Amniotic stem cell (primary cell): ENCODE measurements at places on chromosomes 12 and 14.

GRCh38 chr14:68621400-68622365, 171.2 kb downstream of the ZFP36L1 start:
- DNase-seq, result no peak

- no peak for DNase-seq
Measured at GRCh38 chr12:105581420-105581819, 250.9 kb downstream of the C12orf75 start.

- no peak for DNase-seq
Measured at GRCh38 chr12:54299515-54300224, 1.1 kb downstream of the NFE2 start.

GRCh38 chr14:91417120-91417982, at the start of gene CCDC88C:
Gene CCDC88C, minus strand, starts transcription at chr14:91417820. Its CDS starts 130 bp downstream, at chr14:91417690.
- DNase-seq, result no peak

GRCh38 chr14:95862243-95862642, 14.4 kb upstream of the TUNAR start:
- DNase-seq, result no peak

DNA sequence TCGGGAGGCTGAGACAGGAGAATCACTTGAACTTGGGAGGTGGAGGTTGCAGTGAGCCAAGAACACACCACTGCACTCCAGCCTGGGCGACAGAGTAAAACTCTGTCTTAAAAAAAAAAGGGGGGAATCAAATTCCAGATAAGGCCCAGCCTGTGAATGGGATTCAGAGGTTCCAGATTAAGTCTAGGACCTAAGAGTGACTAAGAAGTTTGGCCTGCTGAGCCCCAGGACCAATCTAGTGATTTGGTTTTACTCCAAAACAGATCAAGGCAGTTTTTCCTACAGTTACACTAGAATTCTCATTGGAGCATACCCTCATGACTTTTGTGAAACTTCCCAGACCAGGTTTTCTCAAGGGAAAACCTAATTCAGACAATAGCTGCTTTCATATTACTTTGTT, 22.8 kb downstream of the EXOC5 start:
- no peak for DNase-seq

GRCh38 chr12:10722502-10722904, 620 bp downstream of the YBX3 start:
- DNase-seq, result peak; percentile 43

- no peak for DNase-seq
Measured at GRCh38 chr14:34069854-34070582, 119.1 kb upstream of the EGLN3 start.

GRCh38 chr14:77746064-77746702, 14.8 kb downstream of the SNW1 start:
- no peak for DNase-seq

DNA sequence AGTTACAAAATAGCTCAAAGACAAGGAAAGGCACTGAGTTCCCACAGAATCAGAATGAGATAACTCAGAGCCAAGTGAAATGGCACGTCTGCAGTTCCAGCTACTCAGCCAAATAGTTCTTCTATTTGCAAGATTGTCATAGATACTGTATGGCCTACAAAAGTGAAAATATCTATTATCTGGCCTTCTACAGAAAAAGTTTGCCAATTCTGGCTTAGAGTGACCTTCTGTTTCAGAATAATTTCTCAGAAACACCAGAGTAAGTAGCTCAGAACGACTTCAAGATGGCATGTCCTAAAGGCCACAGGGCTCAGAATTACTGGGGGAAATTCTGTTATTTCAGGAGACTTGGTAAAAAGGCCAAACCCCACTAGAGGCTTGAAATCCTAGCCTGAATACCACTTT, 10.7 kb upstream of the RTRAF start:
- no peak for DNase-seq

DNA sequence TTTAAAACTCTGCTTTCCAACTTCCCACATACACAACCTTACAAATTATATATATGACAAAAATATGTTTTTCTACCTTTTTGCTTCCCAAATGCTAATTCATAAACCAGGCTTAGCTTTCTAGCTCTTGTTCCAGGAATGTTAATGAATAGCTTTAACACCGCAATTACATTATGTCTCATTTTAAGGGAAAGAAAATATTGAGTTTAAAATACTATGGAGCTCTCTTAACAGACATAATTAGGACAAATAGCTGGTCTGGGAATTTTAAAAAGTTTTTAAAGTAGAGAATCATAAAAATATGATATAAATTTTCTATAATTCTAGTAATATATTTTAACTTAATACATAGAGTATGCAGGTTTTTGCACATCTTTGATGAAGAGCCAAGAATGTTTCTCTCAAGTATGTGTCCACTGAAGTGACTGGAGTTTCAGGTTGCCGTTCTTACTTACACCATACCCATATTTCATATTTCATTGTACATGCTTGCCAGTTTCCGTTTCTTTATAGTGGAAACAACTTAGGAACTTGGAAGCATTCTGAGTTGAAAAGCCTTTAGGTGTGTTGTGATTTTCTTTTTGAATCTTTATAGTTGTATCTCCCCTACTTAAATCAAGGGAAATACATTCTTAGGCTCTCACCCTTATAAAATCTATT, 90.6 kb upstream of the SLCO1C1 start:
- no peak for DNase-seq

DNA sequence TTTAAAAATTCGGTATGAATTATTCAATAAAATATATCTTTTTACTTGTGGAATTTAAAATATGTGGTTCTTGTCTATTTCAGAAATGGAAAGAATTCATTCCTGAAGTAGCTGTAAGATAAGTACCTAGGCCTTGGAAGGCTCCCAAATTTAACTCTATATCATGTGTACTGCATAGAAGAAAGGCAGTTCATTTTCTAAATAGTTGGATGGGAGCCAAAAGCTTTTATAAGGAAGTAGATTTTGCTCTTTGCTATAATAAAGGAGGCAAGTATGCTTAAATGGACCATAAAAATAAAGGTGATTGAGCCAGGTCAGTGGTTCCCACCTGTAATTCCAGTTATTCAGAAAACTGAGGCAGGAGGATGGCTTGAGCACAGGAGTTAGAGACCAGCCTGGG, 187.5 kb downstream of the ATXN7L3B start:
- DNase-seq, result peak; percentile 29

DNA sequence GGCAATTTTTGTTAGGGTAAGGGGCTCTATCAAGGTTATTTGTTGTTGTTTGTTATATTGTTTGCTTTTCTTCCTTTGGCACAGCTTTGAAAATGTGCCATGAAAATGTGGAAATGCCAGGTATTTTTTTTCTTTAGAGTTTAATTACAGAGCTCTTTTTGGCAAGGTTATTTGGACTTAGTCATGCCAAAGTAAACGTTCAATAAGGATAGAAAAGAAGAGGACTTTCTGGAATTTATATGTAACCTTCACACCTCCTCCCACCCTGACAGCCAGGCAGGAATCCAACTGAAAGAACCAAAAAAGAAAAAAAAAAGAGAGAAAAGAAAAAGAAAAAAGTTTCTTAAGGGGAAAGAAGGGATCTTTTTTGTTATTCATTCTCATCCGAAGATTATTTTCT, 217.8 kb downstream of the KITLG start:
- DNase-seq, result no peak

DNA sequence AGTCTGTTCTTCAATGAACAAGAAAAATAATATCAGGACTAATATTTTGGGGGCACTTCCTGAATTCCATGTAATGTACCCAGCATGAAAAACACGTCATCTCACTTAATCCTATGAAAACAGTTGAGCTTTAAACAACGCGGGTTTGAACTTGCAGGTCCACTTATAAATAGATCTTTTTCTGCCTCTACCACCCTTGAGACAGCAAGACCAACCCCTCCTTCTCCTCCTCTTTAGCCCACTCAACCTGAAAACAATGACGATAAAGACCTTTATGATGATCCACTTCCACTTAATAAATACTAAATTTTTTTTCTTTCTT, 203.9 kb upstream of the KRR1 start:
- DNase-seq, result no peak

- no peak for DNase-seq
Measured at GRCh38 chr12:11497995-11498394, 102.6 kb upstream of the PRB2 start.

- no peak for DNase-seq
Measured at GRCh38 chr14:102917469-102918211, 4.8 kb upstream of the AMN start.

DNA sequence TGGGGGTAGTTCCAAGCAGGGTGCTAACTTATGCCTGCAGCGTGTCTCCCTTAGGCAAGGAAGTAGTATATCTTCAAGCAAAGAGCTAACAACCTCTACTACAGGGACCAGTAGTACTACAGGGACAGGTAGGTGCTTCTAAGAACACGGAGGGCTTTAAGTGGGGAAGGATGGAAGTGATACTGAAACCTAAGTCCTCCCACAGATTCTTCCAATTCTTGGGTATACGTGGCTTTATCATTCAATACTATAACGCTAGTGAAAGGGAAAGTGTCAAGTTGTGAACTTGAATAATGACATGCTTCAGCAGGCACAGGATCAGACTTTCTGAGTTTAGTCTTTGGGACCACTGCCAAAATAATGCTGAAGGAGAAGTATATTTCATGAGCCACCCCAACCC, 241.7 kb downstream of the CEP128 start:
- DNase-seq, result no peak

DNA sequence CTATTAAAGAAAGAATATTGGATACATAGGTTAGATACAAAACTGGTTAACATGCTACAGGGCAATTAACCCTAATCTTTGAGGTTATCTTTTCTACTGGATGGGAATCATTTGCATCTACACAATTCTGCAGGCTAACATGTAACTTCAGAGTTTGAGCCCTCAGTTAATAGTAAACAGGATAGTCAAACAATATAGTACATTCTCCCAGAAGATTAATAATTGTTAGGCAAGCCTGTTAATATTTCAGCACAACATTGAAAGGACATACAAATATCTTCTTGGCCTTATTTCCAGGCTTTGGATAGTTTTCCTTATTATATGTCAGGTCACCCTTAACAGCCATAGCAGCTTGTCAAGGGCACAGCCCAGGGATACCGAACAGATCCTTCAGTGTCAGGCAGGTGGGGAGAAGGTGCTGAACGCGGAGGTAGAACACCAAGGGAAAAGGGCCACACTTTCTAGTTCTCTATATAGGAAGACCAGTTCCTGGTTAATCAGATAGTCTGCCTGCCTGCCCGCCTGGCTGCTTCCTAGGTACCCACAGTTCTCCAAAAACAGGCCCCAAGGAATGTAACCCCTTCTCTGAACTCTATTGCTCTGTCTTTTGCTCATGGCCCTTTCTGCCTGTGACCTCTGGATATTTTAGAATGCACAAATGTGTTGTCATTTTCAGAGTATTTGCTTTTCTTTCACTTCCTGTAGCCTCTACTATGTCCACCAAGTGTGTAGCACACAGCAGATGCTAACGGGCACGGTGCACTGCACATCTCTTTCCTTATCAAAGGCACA, 256.0 kb downstream of the PCNX1 start:
- DNase-seq, result no peak

DNA sequence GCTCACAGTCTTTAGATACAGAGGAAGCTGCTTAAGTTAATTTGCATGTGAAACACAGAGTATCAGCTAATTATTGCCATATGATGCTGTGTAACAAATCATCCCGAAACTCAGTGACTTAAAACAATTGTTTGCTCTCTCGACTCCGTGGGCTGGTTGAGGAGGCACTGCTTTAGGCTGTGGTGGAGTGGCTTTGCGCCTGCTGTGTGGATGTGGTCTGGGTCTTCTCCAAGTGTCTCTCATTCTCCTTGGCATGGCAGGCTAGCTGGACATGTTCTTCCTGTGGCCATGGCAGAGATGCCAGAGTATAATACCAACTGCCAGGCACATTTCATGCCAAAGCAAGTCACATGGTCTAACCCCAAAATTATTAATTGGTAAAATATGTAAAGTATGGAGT, 40.9 kb downstream of the PELI2 start:
- no peak for DNase-seq

DNA sequence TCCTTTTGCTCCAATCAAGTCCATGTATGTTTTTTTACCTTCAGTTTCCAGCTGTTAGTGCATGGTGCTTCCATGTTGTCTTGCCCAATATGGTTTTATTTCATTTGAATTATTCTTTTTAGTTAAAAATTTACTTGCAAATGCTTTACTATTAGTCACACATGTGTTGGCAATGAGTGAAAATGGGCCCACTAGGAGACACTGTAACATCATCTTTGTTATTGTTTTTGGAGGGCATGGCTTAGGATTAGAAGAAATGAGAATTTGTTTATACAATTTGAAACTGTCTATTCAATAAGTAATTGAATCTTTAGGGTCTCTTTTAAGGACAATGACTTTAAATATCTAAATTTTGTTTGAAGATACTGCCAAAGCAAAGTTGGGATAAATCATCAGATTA, 133.7 kb downstream of the BRMS1L start:
- no peak for DNase-seq

- DNase-seq, result no peak
Measured at GRCh38 chr14:36057452-36058116, 118.9 kb downstream of the PTCSC3 start.

GRCh38 chr14:94379291-94380224, 8.8 kb downstream of the SERPINA1 start:
- no peak for DNase-seq

GRCh38 chr14:75442642-75443041, 14.8 kb downstream of the JDP2 start:
- DNase-seq, result no peak

DNA sequence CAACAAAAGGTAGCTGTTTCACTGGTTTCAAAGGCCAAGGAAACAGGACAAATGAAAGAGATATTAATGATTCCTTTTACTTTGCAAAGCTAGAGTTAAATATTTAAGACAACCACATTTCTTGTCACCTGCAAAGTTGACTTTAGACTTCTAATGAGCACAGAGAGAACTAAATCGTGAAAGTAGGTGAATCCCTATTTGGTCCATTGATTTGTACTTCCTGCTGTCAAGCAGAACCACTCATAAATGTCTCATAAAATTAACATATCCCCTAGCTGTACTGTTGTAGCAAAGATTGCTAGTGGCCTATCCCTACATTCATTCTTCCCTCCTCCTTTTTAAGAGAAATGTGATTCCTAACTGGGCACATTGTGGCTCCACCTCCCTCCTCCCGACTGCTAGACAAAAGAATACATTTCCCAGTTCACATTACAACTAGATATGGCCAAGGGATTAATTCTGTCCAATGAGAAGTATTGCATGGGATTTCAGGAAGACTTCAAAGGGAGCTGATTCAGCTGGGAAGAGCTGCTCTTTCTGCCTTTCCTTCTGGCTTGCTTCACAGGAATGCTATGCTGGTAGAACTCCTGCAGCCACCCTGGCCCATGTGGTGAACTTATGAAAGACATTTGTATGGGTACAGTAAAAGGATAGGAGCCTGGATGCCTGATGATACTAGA, 227.5 kb upstream of the ABCD2 start:
- DNase-seq, result no peak

GRCh38 chr12:107144441-107144840, 51.1 kb upstream of the CRY1 start:
- no peak for DNase-seq

GRCh38 chr14:105487986-105488777, 1.5 kb downstream of the CRIP1 start:
- no peak for DNase-seq

GRCh38 chr14:32932302-32932913, 6.3 kb upstream of the NPAS3 start:
- DNase-seq, result no peak

DNA sequence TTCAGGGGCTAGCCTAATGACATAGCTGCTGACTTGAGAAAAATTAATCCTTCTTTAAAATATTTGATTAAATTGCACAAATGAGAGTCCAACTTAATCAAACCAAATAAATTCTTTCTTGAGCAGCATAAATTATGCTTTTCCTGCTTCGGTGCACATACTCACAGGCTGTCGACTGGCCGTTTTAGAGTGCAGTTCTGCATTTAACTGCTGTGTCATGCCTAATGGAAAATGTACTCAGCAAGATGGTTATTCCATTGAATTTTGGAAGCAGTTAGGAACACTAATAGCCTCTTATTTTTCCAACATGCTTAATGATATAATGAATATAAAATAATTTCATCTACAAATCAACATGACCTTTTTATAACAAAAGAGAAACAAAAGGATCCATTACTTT, 266.1 kb upstream of the LRIG3 start:
- no peak for DNase-seq
